ENCODE measurements at places on chromosomes 16 and 17.

GRCh38 chr16:11868412-11868980 lies 17.2 kb upstream of the RSL1D1 start:
- no peak for DNase-seq

DNA sequence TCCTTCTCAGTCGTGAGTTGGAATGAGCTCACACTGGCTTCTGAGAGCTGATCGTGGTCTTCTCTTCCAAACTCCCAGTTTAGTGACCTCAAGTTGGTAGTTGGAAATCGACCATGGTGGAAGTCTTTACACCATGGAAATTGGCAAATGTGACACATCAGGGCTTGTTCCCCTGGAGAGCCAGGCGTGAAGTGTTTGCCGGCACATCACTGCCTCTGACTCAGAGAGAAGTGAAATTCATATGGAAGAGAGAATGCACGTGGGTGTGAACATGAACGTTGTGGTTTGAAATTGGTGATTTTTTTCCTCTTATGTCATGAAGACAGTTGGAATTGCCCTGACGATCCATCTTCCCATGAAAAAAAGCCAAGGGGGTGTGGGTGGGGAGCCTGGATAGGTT lies 47.4 kb downstream of the AXIN2 start:
- peak; percentile 85 for DNase-seq

- no peak for DNase-seq
Measured at GRCh38 chr16:29204806-29205135, 201.7 kb downstream of the NPIPB11 start.

DNA sequence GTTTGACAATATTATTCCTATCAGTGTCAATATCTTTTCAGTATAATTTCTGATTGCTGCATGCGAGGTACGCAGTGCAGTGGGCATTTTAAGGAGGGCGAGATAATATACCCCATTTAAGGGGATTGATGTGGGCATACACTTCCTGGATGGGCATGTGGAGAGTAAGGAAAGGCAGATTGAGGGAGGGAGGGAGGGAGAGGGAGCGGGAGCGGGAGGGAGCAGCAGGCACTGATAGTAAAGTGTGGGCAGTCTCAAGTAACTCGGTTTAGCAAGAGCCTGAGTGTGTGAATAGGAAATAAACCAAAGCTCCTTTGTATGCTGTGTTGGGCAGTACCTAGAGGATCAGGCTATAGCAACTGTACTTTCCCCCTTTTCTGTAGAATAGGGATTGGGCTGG lies 5.1 kb downstream of the BPTF start:
- no peak for DNase-seq

- DNase-seq: no peak
Measured at GRCh38 chr16:13906168-13907089, 13.5 kb upstream of the ERCC4 start.

DNA sequence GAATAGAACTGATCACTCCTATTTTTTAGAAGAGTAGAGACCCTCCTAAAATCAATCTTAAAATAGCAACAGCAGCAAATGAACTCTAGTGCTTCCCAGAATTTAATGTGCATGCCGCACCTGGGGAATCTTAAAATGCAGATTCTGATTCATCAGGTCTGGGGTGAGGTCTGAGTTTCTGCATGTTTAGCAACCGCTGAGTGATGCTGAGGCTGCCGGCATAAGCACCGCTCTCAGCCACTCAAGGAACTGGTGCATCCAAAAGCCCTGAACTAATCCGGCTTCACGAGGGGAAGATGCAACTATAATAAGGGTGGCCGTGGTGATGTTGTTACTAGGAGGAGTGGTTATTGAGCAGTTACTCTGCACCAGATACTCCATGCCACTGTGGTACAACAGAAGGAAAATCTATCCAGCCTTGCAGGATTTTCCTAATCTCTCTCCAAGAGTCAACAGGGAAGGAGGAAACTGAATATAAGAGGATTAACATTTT lies 19.7 kb downstream of the SDK2 start:
- no peak for DNase-seq

DNA sequence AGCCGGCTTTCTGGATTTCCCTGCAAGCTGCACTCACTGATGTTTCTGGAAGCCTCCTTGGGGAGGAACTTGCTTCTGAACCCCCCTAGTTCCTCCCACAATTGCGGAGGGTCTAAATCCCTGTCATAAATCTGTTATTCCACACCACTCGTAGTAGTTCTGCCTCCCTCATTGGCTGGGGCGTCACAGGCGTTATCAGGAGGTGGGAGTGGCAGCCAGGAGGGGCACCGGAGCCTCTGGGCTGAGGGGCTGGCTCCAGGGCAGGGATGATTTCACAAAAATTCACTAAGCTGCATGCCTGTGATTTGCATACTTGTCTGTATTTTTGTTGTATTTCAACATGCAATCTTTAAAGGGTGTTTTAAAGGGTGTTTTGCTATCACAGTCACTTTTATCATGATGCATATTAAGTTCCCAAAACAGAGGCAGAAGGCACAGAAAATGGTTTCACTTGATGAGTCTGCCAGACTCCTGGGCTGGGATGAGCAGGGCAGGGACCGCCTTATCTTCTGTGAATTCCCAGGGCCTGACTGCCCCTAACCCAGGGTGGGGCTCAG lies 176.2 kb upstream of the FOXF1 start:
- DNase-seq: no peak
